Cortex of kidney (tissue), 1 donor: ENCODE measurements at places on chromosomes 6 and 20.

DNA sequence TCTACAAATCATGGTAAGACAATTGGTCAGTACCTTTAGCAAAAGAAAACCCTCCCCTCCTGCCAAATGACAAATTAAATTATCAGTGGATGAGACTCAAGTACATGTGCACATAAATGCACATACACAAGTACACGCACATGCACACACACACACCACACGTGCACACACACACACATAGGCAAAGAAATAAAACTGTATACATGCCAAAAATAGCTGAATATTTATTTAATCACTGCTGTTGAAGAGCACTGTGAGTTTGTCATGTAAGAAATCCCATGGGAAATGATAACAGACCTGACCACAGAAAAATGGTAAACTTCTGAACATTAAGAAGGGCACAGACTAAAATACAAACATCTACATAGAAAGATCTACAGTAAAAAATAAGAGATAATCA is 46.6 kb upstream of the TNFAIP3 start:
- no peak for DNase-seq

- DNase-seq = no peak
Observed at GRCh38 chr20:53940907-53941545, 129.4 kb downstream of the BCAS1 start.

GRCh38 chr6:13813621-13814175 is 659 bp downstream of the MCUR1 start:
- DNase-seq = no peak

DNA sequence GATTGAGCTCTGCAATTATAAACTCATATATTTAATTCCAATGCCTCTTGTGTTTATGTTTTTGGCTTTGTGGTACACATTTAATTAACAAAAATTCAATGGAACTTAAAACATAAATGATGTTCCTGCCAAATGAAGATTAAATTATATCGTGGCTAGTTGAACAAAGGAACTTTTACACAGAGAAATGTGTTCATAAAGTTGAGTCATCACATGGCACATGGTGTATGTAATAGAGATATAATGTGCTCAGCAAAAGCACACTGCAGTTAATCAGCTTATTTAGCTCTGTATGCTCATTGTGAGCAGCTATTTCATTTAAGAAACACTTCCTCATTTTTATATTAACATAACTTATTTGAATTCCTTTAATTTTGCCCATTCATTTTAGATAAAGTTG is 1295.6 kb upstream of the CITED2 start:
- DNase-seq = no peak

DNA sequence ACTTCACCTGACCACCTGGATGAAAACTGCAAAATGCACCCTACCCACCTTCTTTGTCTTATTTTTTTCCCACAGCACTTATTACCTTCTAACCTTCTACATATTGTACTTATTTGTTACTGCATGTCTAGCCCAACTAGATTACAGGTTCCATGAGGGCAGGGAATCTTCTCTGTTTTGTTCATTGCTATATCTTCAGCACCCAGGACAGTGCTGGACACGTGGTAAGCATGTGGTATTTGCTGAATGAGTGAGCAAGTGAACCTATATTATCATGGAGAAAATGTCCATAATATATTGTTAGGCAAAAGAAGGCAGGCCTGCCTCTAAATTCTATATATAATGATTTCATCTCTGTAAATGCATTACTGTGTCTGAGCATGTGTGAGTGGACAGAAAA is 107.0 kb downstream of the TRERF1 start:
- DNase-seq = no peak

GRCh38 chr6:149474108-149474935 is 10.5 kb downstream of the ZC3H12D start:
- no peak for DNase-seq

DNA sequence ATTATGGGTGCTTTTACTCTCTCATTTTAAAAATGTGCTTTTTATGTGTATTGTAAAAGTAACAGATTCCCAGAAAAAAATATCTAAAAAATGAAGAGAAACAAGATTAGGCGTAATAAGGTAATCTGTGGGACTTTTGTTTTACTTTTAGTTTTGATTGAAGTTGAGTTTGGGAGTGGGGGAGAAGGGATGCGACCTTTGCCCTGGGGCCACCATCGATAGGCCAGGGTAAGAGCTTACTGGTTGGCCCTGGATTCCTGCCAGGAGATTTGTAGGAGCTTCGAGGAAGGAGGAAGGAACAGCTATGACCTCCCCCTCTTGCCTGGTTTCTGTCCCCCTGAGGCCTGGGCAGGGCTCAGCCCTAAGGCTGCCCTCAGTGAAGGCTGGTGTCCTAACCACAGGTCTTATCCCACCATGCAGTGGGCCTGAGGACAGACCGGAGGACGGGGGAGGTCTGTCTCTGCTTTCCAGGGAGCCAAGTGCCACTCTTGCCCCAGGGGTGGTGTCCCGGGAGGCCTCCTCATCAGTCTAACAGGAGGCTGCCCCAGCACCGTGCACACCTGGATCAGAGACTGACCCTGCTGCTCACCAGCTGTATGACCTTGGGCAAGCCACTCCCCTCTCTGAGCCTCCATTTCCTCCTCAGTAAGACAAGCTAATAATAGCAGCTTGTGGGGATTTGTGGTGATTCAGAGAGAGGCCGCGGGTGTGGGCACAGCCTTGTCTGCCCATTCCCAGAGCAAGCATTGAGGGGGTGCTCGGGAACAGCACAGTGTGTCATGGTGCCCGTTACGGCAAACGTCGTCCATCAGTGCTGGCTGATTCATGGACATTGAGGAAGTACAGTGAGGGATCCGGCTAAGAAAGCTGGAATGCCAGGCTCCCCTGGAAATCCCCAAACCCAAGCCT is 21.2 kb downstream of the TGM2 start:
- no peak for DNase-seq

- no peak for DNase-seq
Observed at GRCh38 chr6:42564506-42564825, 637 bp downstream of the UBR2 start.

- DNase-seq = no peak
Observed at GRCh38 chr6:70059039-70059719, 192.8 kb downstream of the COL19A1 start.

- no peak for DNase-seq
Observed at GRCh38 chr6:117477988-117478852, 4.3 kb upstream of the DCBLD1 start.

DNA sequence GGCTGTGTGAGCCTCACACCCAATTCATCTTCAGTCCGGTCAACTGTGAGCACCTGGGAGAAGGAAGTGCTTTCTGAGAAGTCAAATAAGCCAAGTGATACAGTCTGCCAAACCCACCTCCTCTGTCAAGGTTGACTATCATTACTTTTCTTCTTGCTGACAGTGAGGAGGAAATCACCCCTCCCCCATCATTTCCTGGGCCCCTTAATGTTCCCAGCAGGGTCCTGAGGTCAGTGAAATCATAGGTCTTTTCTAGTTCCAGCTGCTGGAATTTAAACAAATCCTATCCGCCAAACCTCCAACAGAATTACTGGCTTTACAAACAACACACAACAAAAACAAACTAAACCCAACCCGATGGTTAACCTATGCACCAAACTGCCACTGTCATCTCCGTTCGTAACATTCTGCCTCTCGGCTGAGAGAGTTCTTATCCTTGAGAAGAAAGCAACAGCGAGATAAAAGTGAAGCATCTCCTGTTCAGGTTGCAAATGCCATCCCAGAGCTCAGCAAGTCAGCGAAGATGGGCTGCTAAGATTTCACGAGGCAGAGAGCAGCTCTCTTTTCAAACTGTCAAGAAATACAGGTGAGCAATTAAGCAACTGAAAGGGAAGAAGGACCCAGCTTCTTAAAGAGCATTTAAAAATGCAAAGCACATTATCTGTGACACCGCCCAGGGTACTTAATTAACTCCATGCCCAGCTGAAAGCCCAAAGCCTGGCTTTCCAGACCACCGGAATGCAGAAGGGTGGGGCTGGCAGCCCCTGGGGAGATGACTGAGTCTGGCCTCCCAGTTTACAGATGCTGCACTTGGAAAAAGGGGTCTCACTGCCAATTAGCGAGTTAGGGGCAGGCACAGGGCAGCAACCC is 24.7 kb downstream of the GFOD1 start:
- DNase-seq = no peak

- DNase-seq = no peak
Observed at GRCh38 chr6:157666729-157667128, 156.3 kb upstream of the SNX9 start.

- no peak for DNase-seq
Observed at GRCh38 chr6:142329486-142330113, 27.8 kb downstream of the ADGRG6 start.
